ENCODE measurements at places on chromosomes 1 and 21.

- no peak for DNase-seq
Measured at GRCh38 chr1:186793582-186793927, 35.2 kb upstream of the PLA2G4A start.

DNA sequence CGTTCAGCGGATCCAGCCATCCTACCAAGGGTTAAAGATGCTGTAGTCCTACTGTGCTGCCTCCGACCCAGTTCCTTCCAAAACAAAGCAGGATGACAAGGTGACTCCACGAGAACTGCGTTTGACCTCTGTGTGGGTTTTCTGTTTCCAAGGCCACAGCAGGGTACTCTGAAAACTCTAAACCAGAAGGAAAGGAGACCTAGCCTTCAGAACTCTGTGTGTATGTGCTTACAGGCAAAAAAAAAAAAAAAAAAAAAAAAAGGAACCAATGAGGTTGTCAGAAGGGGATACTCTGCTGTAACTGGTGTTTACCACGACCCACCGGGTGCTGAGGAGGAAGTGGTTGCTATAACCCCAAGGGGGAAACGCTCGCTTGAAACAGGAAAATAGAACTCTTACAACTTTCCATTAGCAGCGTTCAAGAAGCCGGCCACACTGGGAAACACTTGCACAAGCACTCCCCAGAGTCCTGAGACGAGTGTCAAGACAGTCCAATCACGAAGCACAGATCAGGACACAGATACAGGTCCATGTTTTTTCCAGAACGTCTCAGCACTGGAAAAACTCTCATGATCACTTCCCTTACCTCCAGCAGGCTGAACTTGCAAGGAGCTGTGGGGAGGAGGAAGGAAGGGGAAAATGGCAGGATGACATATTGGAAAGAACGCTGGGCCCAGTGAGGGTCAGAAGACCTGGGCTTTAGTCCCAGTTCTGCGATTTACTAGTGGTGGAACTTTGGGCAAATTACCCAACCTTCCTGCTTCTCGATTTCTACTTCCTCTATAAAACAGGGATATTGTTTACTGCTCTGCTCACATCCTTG lies 64.0 kb downstream of the ITPKB start:
- peak; percentile 29 for DNase-seq

- DNase-seq: no peak
Measured at GRCh38 chr1:6658359-6659060, 33.8 kb downstream of the THAP3 start.

DNA sequence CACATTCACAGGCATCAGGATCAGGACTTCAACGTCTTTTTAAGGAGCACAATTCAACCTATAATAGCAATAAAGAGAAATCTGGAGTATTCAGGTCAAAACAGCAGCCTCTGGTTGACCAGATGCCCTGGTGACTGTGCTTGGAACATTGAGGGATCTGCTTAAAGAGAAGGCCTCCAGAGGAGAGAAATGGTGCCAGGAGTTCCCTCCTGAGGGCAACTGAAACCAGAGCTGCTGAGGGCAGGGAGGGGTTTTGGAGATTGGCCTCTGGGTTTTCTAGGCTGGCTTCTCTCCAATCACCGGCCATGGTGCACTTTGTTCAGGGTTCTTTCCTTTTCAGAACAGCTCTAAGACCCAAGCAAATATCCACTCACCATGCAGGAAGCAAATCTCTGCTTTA lies 190.7 kb upstream of the KIAA0040 start:
- no peak for DNase-seq

DNA sequence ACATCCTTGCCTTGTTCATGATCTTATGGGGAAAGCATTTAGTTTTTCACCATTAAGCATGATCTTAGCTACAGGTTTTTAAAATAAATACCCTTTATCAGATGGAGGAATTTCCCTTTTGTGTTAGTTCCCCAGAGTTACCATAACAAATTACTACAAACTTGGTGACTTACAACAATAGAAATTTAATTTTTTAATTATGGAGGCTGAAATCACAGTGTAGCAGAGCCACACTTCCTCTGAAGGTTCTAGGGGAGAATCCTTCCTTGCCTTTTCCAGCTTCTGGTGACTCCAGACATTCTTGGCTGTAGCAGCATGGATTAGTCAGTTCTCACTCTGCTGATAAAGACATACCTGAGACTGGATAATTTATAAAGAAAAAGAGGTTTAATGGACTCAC lies 18.5 kb downstream of the MIGA1 start:
- no peak for DNase-seq

GRCh38 chr21:14814282-14814681 lies 250.5 kb downstream of the NRIP1 start:
- no peak for DNase-seq

DNA sequence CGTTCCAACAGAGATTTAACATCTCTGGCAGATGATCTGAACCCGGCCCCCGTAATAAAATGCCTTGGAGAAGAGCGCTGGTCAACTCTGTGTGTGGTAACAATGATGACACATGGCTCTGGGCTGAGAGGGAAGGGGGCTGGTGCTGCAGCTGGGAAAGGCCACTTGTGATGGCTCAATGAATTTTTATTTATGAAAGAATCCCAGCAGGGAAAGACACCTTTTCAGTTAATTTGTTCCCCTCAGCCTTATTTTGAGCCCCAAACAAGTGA lies 59.4 kb downstream of the SYT6 start:
- DNase-seq: no peak

DNA sequence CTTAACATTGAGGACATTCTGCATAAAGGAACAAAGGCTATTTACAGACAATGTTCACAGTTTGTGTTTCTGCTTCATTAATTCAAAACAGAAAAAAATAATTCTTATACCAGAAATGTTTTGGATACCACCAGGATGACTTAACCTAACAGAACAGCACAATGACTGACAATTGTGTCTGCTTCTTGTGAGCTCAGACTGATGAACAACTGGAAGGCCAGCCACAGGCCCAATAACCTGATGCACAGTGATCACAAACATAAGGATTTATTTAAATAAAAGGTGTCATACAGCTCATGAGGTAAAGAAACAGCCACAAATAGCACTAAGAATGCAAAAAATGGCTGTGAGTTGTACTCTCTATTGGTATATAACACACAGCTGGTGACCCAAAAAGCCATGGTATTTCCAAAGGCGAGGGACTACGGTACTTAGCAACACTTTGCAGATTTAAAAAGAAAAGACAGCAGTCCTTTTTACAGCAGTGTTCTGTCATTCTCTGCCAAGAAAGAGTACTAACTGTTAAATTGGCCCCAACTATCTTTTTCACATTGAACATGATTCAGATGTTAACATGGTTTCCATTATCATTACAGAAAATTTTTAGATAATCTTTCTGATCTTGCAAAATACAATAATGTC lies 32.1 kb upstream of the DDAH1 start:
- no peak for DNase-seq

GRCh38 chr1:18384471-18384870 lies 96.3 kb upstream of the KLHDC7A start:
- no peak for DNase-seq

DNA sequence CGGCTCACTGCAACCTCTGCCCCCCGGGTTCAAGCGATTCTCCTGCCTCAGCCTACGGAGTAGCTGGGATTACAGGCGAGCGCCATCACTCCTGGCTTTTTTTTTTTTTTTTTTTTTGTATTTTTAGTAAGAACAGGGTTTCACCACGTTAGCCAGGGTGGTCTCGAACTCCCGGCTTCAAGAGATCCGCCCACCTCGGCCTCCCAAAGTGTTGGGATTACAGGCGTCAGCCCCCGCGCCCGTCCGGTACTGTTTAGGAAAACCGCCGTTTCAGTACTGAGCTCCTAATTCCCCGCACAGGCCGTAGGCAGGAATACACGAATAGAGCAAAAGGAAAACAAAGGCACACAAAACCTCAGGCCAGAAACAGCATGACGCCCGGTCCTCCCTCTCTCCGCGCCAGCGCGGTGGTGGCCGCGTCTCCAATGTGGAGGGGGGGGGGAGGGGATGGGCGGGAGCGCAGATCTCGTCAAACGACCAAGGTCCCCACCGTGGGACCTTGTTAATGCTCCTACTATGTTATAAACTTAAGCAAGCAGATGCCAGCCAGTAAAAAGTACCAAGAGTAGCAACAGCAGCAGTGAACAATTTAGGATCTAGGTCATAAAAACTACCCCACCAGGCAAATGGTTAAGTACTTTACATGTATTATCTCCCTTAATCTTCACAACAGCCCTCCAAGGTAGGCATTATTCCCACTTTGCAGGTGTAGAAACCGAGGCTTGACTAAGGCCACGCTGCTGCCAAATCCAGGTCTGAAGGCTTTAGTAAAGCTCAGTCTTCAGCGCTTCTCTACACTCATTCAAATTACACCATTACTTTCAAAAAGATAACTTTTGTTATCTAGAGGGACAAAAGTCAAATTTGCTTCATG lies 648 bp upstream of the ADAR start:
- peak; percentile 31 for DNase-seq

DNA sequence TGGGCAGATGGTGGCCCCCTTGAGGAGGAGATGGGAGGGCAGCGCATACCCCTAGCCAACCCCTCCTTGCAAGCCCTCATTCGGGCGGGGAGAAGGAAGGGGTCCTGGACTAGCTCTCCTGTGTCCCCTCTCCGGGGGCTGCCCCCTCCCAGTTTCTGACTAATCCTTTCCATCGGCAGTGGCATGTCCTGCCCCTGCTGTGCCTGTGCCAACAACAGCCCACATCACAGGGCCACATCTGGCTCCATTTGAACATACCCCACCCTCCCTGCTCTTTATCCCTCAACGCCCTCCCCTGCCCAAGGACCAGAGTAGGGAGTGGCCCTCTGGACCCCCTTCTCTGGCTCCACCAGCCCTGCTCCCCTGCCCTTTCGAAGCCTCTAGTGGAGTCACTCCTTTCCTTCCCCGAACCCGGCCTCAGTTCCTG lies 11.0 kb upstream of the LMNA start:
- DNase-seq: no peak

Measured in NCI-H1436 (cell line).